H9 (cell line): ENCODE measurements at places on chromosomes 16 and 17. TPM values are rescaled to one million over a fixed set of nuclear protein-coding genes. Genes with fewer than 3 reads are reported as not detected.

SLC47A1 gene
- total RNA-seq, result 2.0 and 4.0 TPM in 2 replicates

DYNLL2 gene
- total RNA-seq, result 38.7 and 39.3 TPM in 2 replicates

- H3K36me3 ChIP-seq, result no peaks in the 10 kb centered on the region; the same call in 2 of the 3 replicates
- no peaks in the 10 kb centered on the region for H3K27me3 ChIP-seq
- no peak for DNase-seq
- H3K27ac ChIP-seq, result no peak overlapping the region
Observed at GRCh38 chr17:82683534-82683933, 15.0 kb downstream of the RAB40B start.

- H3K4me1 ChIP-seq, result no peaks in the 10 kb centered on the region
- H3K27ac ChIP-seq, result no peak overlapping the region
- peak; percentile 22 for DNase-seq
- H3K4me3 ChIP-seq, result no peak overlapping the region
Observed at GRCh38 chr17:33202796-33203495, 90.1 kb downstream of the ASIC2 start.

- H3K27ac ChIP-seq, result no peak overlapping the region
- no peak for DNase-seq
- no peaks in the 10 kb centered on the region for H3K4me1 ChIP-seq
- H3K4me3 ChIP-seq, result no peak overlapping the region
Observed at GRCh38 chr17:42720996-42721583, 23.8 kb downstream of the EZH1 start.

GRCh38 chr17:31696184-31696602 is 162.9 kb downstream of the COPRS start:
- H3K27ac ChIP-seq, result no peak overlapping the region
- DNase-seq, result peak; percentile 60
- no peaks in the 10 kb centered on the region for H3K4me1 ChIP-seq
- H3K36me3 ChIP-seq, result no peaks in the 10 kb centered on the region
- H3K4me3 ChIP-seq, result no peak overlapping the region

PRKCB gene
- total RNA-seq, result 7.0 and 7.7 TPM in 2 replicates

DNA sequence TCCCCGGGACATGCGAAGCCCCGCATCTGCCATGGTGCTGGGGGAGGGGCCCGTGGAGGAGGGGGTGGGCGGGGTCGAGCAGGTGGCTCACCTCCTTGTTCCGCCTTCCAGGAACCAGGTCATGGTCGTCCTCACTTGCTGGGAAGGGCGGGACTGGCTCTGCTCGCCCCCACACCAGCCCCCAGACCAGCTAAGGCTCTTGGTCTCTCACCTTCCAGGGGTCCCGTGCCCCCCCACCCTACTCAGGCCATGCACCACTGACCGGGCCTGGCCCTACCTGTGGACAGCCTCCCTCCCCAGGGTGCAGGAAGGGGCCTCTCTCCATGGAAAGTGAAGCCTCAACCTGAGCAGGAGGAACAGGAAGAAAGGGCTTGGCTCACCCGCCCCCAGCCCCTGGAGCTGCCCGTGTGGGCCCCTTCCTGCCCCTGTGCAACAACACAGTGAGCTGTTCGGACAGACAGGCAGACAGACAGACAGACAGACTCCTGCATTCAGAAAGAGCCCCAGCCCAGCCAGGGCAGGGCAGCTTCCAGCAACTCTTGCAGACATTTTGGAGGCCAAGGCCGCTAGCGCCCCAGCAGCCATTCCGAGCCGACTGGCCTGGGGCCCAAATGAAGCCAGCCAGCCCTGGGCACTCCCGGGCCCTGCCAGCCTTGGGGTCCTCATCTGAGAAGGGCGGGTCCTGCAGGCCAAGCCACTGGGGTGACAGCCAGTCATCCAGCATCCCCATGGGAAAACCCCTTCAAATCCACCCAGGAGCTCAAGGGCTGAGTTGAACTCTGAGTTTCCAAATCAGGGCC is 8.1 kb upstream of the KREMEN2 start:
- no peak overlapping the region for H3K4me3 ChIP-seq
- H3K36me3 ChIP-seq, result no peaks in the 10 kb centered on the region
- peaks cover 3% of the 10 kb centered on the region; the same call in 1 of the 2 replicates for H3K4me1 ChIP-seq
- H3K27ac ChIP-seq, result no peak overlapping the region
- peak; percentile 50 for DNase-seq

RCVRN gene
- total RNA-seq, result not detected in 2 replicates

GRCh38 chr16:64434526-64435069 is 687.3 kb downstream of the CDH11 start:
- no peak overlapping the region for H3K4me3 ChIP-seq
- H3K27ac ChIP-seq, result no peak overlapping the region
- no peak for DNase-seq
- peaks cover 25% of the 10 kb centered on the region for H3K36me3 ChIP-seq
- no peaks in the 10 kb centered on the region for H3K4me1 ChIP-seq

GRCh38 chr17:43475494-43476089 is 8.2 kb upstream of the DHX8 start:
- H3K4me3 ChIP-seq, result no peak overlapping the region
- DNase-seq, result no peak
- H3K4me1 ChIP-seq, result no peaks in the 10 kb centered on the region
- no peaks in the 10 kb centered on the region for H3K36me3 ChIP-seq
- no peak overlapping the region for H3K27ac ChIP-seq

DNA sequence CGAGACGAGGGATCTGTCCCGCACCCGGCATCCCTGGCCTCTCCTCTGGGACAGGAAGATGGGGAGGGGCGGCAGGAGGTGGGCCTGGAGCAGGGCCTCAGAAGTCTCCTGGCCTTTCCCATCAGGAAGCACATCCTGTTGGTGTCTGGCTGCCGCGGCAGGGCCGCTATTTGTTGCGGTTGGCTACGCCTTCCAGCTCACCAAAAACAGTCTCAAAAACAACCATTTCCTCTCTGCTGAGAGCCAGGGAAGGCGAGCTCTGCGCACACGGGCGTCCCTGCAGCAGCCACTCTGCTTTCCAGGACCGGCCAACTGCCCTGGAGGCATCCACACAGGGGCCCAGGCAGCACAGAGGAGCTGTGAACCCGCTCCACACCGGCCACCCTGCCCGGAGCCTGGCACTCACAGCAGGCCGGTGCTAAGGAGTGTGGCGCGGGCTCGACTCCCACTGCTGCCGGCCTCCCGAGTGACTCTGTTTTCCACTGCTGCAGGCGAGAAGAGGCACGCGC is at the start of gene TMEM204:
Gene TMEM204, plus strand, starts transcription at position 224 of the 509 bp plus-strand sequence. CDS start 610 bp downstream, outside the sequence.
- no peaks in the 10 kb centered on the region for H3K36me3 ChIP-seq
- DNase-seq, result no peak
- H3K4me3 ChIP-seq, result no peak within 1 kb of the TSS
- H3K4me1 ChIP-seq, result no peaks in the 10 kb centered on the region
- no peaks in the 10 kb centered on the region; the same call in 1 of the 2 replicates for H3K27me3 ChIP-seq

TSEN54 gene
- 44.5 and 45.5 TPM in 2 replicates for total RNA-seq

GRCh38 chr17:1684378-1685189 is at the start of gene PRPF8:
PRPF8 (minus strand) TSS chr17:1684867; CDS start chr17:1684571, 296 bp downstream.
- peak; percentile 99 for DNase-seq
- no peak within 1 kb of the TSS for H3K27ac ChIP-seq
- H3K36me3 ChIP-seq, result peaks cover 47% of the 10 kb centered on the region
- H3K4me1 ChIP-seq, result no peaks in the 10 kb centered on the region
- H3K4me3 ChIP-seq, result peak within 1 kb of the TSS; percentile 99
- H3K27me3 ChIP-seq, result 0 out of 2 replicates have a peak, but pooled peaks cover 3% of the 10 kb centered on the region

- H3K27me3 ChIP-seq, result no peaks in the 10 kb centered on the region
- H3K4me3 ChIP-seq, result peak overlapping the region; percentile 56; the same call in 2 of the 3 replicates
- peaks cover 10% of the 10 kb centered on the region for H3K36me3 ChIP-seq
Observed at GRCh38 chr17:41800601-41801373, 11.0 kb downstream of the P3H4 start.

DNAH9 gene
- total RNA-seq, result 0.22 and 0.24 TPM in 2 replicates

GRCh38 chr16:8955828-8956227 is 7.9 kb downstream of the USP7 start:
- no peaks in the 10 kb centered on the region for H3K27me3 ChIP-seq
- H3K4me1 ChIP-seq, result peaks cover 31% of the 10 kb centered on the region; the same call in 1 of the 2 replicates
- no peak for DNase-seq
- H3K4me3 ChIP-seq, result no peak overlapping the region
- no peak overlapping the region for H3K27ac ChIP-seq

GRCh38 chr16:3643095-3643730 is 11.3 kb upstream of the DNASE1 start:
- H3K27me3 ChIP-seq, result no peaks in the 10 kb centered on the region
- peaks cover 6% of the 10 kb centered on the region for H3K36me3 ChIP-seq
- H3K27ac ChIP-seq, result no peak overlapping the region
- peaks cover 8% of the 10 kb centered on the region for H3K4me1 ChIP-seq
- no peak overlapping the region for H3K4me3 ChIP-seq
- DNase-seq, result no peak

SLC5A11 gene
- total RNA-seq, result 0.15 and 0.22 TPM in 2 replicates

PFN1 gene
- total RNA-seq, result 1,149 and 1,217 TPM in 2 replicates

- H3K27me3 ChIP-seq, result no peaks in the 10 kb centered on the region
- DNase-seq, result no peak
- no peaks in the 10 kb centered on the region for H3K4me1 ChIP-seq
- no peak overlapping the region for H3K27ac ChIP-seq
- no peaks in the 10 kb centered on the region for H3K36me3 ChIP-seq
Observed at GRCh38 chr16:64364894-64365293, 757.0 kb downstream of the CDH11 start.

DNA sequence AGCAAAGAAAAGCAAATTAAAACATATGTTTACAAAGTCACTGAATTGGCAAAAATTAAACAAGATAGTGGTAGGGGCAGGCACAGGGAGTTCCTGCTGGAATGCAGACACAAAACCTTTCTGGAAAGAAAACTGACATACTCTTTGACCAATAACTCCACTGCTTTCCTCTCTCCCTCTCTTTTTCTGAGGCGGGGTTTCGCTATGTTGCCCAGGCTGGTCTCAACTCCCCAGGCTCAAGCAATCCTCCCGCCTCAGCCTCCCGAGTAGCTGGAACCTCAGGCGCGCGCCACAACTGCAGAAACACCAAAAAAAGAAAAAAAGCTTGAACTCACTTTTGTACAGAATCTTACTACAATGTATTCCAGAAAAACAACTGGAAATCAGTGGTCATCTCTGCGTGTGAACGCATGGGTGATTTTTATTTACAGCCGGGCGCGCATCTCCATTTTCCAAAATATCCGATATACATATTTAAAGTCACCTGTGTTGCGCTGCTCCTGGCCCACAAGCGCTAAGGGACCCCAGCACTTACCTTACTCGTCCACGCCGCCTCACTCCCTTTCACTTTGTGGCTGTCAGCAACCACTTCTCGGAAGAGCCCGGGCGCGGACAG is 480 bp downstream of the TXNL4B start:
- no peak for DNase-seq
- H3K27me3 ChIP-seq, result no peaks in the 10 kb centered on the region

DNA sequence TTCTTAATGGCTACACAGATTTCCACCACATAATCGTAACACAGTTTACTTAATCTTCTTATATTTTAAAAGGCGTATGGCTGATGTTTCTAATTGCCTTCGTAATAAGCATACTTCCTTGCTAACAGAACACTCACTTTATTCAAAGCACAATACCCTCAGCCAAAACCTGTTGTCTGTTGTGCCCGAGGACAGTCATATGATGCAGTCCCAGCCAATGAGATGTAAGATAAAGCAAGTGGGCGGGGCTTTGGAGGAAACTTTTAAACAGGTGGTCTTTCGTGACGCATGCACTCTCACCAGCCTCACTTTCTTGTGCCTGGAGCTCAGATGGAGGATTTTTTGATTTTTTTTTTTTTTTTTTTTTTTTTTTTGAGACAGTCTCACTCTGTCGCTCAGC is 174.1 kb downstream of the ZFHX3 start:
- H3K27ac ChIP-seq, result no peak overlapping the region
- no peak for DNase-seq
- H3K4me3 ChIP-seq, result no peak overlapping the region
- H3K4me1 ChIP-seq, result no peaks in the 10 kb centered on the region

SBK1 gene
- total RNA-seq, result 65.5 and 69.7 TPM in 2 replicates

DNA sequence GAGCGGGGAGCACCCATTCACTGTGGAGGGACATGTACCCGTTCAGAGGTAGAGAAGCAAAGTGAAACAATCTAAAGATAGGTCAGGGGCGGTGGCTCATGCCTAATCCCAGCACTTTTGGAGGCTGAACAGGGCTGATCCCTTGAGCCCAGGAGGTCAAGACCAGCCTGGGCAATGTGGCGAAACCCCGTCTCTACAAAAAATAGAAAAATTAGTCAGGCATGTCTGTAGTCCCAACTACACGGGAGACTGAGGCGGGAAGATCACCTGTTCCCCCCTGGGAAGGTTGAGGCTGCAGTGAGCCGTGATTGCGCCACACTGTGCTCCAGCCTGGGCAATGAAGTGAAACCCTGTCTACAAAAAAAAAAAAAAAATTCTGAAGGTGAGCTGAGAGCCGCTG is 21.7 kb downstream of the MYL4 start:
- H3K36me3 ChIP-seq, result no peaks in the 10 kb centered on the region
- no peak overlapping the region for H3K4me3 ChIP-seq
- DNase-seq, result no peak
- H3K27me3 ChIP-seq, result no peaks in the 10 kb centered on the region
- no peaks in the 10 kb centered on the region; the same call in 1 of the 2 replicates for H3K4me1 ChIP-seq

DNA sequence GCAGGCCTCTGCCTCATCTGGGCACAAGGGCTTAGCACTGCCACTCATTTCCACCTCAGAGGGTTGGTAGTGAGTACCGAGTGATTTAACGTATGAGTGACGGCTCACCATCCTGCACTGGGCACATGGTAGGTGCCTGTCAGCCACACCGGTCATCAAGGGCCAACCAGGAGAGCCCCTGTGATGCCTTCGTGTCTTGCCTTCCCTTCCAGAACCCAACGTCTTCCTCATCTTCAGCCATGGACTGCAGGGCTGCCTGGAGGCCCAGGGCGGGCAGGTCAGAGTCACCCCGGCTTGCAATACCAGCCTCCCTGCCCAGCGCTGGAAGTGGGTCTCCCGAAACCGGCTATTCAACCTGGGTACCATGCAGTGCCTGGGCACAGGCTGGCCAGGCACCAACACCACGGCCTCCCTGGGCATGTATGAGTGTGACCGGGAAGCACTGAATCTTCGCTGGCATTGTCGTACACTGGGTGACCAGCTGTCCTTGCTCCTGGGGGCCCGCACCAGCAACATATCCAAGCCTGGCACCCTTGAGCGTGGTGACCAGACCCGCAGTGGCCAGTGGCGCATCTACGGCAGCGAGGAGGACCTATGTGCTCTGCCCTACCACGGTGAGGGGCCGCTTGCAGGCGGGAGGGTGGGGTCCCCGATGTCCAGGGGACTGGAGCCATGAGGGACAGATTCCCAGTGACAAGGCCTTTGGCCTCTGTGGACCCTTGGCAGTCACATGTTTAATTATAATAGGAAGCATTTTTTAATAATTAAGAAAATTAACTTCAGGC is 37.1 kb downstream of the MRC2 start:
- H3K4me1 ChIP-seq, result no peaks in the 10 kb centered on the region
- peaks cover 5% of the 10 kb centered on the region; the same call in 2 of the 3 replicates for H3K36me3 ChIP-seq
- no peak overlapping the region for H3K27ac ChIP-seq
- no peaks in the 10 kb centered on the region for H3K27me3 ChIP-seq
- DNase-seq, result no peak
- H3K4me3 ChIP-seq, result no peak overlapping the region

DNA sequence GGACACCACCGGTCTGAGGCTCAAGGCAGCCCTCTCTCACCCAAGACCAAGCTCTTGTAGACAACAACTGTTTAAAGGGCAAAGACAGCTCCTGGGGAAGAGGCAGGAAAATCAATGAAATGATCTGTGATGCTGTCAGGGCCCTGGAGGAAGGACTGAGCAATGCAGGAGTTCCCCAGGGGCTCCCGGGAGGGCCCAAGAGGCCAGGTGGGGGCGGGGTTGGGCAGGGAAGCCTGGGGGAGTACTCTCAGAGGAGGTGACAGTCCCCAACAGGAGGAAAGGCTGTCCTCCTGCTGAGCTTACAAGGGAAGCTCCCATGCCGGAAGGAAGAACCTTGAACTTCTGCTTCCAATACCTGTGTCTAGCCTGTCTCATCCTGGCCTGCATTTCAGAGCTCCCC is 8.3 kb upstream of the NOS2 start:
- H3K36me3 ChIP-seq, result no peaks in the 10 kb centered on the region; the same call in 1 of the 3 replicates
- H3K27ac ChIP-seq, result no peak overlapping the region
- H3K4me1 ChIP-seq, result no peaks in the 10 kb centered on the region; the same call in 1 of the 2 replicates
- H3K27me3 ChIP-seq, result no peaks in the 10 kb centered on the region
